Stimulated activated memory B cell treated with anti-CD40 and anti-IgM and Interleukin-4, amounts not matched to agents 10 μg/mL and 1 μg/mL and 100 μg/mL, for 72 hours (primary cell): ENCODE measurements at places on chromosomes 1 and 21.

- ATAC-seq: no peak
Measured at GRCh38 chr21:15354516-15354915, 289.7 kb upstream of the NRIP1 start.

- ATAC-seq: no peak
Measured at GRCh38 chr1:32967888-32968568, 3.4 kb upstream of the RNF19B start.

GRCh38 chr1:89822999-89823628 lies 2.3 kb downstream of the LRRC8D start:
- no peak for ATAC-seq

DNA sequence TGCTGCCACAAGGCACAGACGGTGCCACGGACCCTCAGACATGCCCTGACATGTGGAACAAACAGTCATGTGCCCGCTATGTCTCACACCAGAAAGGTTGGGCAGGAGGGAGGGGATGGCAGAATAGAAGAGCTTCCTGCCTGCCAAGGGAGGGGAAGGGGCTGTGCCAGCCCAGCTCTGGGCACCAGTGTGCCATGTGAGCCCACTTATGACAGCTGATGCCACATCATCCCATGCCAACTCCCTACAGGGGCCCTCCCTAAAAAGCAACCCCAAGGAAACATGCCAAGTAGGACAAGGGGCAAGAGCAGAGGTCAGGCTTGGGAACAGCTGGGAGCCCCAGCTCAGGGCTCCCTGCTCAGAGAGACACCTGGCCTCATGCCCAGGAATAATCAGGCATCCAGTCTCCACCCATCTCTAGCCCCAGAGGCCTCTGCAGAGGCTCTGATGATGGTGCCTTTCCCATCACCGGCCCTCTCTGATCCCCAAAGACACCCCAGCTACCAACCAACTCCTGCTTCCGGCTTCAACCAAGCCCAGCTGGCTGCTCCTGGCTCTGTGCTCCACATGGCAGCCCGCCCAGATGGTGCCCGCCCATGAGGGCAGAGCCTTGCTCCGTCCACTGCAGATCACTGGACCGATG lies 10.3 kb downstream of the ADGRB2 start:
- ATAC-seq: no peak

GRCh38 chr1:151915061-151915686 lies 5.9 kb upstream of the THEM4 start:
- no peak for ATAC-seq

- peak; percentile 72 for ATAC-seq
Measured at GRCh38 chr1:46333300-46334029, 7.1 kb upstream of the NSUN4 start.

DNA sequence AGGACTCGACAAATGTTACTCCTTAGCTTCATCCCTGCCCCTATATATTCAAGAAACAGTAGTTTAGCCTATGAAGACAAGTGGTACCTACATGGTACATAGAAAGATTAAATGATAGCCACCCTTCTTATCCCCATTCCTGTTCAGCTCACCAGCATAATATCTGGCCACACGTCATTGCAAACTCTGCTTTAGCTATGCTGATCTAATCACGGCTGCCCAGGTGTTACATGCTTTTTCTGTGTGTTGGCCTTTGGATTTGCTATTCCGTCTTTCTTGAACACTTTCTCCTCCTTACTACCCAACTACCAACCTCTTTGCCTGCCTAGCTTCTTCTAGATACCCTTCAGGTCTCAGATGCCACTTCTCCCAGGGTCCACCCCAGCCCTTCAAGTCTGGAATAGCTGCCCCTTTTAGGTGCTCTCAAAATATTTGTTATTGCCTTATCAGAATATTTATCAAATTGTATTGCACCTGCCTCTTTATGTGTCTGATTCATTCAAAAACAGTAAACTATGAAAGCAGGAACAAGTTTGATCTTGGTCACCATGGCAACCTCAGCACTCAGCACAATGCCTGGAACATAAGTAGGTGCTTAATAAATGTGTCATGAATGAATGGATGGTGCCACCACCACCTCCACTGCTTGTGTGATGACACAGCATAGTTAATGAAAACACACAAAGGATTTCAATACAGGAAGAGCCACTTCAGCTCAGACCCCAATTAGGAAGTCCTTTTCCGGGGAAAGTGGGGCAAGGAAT lies 11.4 kb upstream of the DNASE2B start:
- ATAC-seq: no peak

- ATAC-seq: peak; percentile 76
Measured at GRCh38 chr1:111219557-111220286, 7.8 kb upstream of the CHI3L2 start.

GRCh38 chr1:1177452-1178206 lies 3.9 kb downstream of the TTLL10 start:
- ATAC-seq: no peak

DNA sequence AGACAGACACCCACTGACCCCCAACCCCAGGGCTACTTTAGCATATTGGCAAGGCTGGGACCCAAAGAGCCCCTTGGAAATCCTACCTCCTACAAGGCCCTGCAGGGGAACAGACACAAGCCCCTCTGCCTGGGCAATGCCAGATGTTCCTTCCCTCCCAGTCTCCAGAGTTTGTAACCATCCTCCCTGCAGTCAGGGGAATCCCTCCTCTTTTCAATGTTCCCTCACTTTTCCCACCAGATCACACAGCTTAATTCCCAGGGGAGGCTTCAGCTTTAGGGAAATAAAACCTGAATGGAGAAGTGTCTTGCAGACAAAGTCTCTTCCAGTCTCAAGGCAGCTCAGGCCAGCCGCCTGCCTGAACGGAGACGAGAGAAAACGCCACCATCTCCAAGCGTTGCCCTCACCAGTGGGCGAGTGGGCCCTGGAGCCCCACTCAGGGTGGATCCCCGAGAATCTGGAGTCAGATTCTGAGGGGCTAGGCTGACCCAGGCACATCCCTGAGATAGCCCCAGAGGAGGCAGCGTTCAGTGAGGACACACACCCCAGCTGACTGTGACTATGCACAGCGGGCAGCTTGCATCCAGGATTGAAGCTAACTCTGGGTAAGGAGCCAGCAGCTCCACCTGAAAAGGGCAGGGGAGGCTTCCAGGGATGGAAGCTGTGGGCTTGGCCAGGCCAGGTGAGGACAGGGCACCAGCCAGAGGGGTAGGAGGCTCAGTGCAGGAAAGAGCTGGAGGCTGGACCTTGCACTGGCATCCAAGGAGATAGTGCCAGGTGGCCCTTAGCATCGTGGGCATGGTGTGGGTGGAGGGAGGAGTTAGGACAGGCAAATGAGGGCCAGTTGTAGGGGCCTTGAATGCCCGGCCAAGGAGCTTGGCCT lies 44.0 kb upstream of the ZC3H12A start:
- no peak for ATAC-seq
